ENCODE measurements at places on chromosomes 11 and 22.

DNA sequence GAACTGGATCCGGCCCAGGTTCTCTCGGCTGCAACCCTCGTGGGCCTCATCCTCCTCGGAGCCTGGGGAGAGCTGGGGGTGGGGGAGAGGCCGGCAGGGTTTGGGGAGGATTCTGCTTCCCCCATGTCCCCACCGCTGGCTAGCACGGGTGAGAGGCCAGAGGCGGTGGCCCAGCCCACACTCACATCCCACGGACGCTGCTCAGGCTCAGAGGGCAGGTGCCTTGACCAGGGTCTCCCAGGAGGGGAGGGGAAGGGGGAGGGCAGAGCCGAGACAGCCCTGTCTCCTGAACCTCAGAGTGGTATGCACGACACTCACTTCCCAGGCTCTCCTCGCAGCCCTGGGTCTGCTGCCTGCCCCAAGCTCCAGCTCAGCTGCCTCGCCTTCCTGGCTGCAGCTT lies 19.6 kb downstream of the LRRC10B start:
- DNase-seq: no peak

- DNase-seq: no peak
Measured at GRCh38 chr11:83493917-83494316, 207.8 kb upstream of the CCDC90B start.

GRCh38 chr11:16373768-16374167 lies 17.4 kb upstream of the SOX6 start:
- no peak for DNase-seq

- peak; percentile 49 for DNase-seq
Measured at GRCh38 chr22:20867179-20868024, 8.6 kb downstream of the SNAP29 start.

GRCh38 chr11:128828350-128828749 lies 38.7 kb downstream of the KCNJ1 start:
- peak; percentile 64 for DNase-seq

DNA sequence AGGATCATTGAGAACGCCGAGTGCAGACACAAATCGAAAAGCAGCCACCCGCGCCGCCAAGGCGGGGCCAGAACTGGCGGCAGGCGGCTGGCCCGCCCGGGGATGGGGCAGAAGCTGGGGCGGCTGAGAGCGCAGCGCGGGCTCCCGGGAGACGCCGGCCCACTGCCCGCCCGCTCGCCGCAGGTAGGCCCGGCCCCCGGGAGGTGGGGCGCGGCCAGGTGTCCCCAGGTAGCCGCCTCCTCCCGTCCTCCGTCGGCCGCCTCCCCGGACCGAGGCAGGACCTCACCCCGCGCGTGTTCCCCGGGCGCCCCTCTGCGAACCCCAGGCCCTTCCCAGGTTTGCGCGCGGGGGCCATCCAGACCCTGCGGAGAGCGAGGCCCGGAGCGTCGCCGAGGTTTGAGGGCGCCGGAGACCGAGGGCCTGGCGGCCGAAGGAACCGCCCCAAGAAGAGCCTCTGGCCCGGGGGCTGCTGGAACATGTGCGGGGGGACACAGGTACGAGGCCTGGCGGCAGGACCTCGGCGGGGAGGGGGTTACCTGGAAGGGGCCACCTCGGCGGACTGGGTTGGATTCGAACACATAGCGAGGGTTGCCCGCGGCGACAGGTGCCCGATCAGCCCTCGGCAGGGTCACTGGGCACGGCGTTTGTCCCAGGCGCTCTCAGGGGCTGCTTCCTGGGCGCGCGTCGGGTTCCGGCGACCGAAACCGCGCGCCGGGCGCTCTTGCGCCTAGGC lies at the start of gene PRRG4:
Gene PRRG4, plus strand, starts transcription at position 248 of the 733 bp plus-strand sequence. CDS start 603 bp downstream, outside the sequence.
- no peak for DNase-seq

- no peak for DNase-seq
Measured at GRCh38 chr11:22668005-22668796, 1.8 kb downstream of the GAS2 start.
